Left lung (tissue), 14 donors: ENCODE measurements at places on chromosomes 11 and 22.
A peak's percentile ranks its signal among the peaks of the same experiment; 100 is the strongest.

- H3K36me3 ChIP-seq = peaks cover 97% of the 10 kb centered on the region
- peaks cover 2% of the 10 kb centered on the region for H3K4me1 ChIP-seq
- no peak overlapping the region for H3K27ac ChIP-seq
- H3K27me3 ChIP-seq = no peaks in the 10 kb centered on the region
- H3K4me3 ChIP-seq = no peak overlapping the region
Observed at GRCh38 chr11:72711141-72711540, 36.9 kb upstream of the PDE2A start.

- H3K36me3 ChIP-seq = no peaks in the 10 kb centered on the region
Observed at GRCh38 chr11:112348480-112349029, 87.9 kb upstream of the PLET1 start.

- H3K27ac ChIP-seq = no peak overlapping the region
- H3K36me3 ChIP-seq = peaks cover 9% of the 10 kb centered on the region
- no peak overlapping the region for H3K4me3 ChIP-seq
- no peaks in the 10 kb centered on the region for H3K27me3 ChIP-seq
- H3K4me1 ChIP-seq = no peaks in the 10 kb centered on the region
Observed at GRCh38 chr22:17802411-17802810, 28.1 kb upstream of the BID start.

GRCh38 chr11:15497366-15497765, 382.6 kb downstream of the INSC start:
- no peak overlapping the region for H3K27ac ChIP-seq
- no peaks in the 10 kb centered on the region for H3K27me3 ChIP-seq
- H3K4me1 ChIP-seq = no peaks in the 10 kb centered on the region
- no peak for DNase-seq
- H3K4me3 ChIP-seq = no peak overlapping the region

DNA sequence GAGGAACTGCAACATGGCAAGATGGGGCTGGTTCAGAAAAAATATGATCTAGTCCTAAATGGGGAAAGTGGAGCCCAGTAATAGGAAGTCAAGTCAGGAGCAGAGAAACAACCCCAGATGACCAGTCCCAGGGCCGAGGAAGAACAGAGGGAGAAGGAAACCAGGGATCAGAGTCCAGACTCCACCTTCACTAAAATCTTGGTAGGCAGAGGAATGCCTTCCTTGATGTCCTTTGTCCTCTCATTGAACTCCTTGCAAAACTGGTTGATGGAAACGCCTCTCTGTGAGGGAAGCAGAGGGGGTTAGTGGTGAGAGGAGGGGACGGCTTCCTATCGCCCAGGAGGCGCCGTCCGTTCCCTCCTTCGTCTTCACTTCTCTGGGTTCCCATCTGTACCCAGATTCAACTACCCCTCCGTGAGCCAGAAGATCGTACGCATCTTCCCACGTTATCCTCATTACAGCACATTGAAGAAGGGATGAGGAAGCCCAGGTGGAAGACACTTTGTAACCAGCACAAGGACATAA, 607 bp downstream of the MRPL11 start:
- no peak for DNase-seq
- H3K36me3 ChIP-seq = no peaks in the 10 kb centered on the region
- peaks cover 12% of the 10 kb centered on the region for H3K4me1 ChIP-seq
- H3K27me3 ChIP-seq = no peaks in the 10 kb centered on the region
- H3K4me3 ChIP-seq = peak overlapping the region; percentile 91

GRCh38 chr22:45202333-45203149, 38.2 kb downstream of the KIAA0930 start:
- peaks cover 93% of the 10 kb centered on the region for H3K36me3 ChIP-seq
- H3K27ac ChIP-seq = no peak overlapping the region
- peak; percentile 71 for DNase-seq
- H3K4me3 ChIP-seq = no peak overlapping the region

DNA sequence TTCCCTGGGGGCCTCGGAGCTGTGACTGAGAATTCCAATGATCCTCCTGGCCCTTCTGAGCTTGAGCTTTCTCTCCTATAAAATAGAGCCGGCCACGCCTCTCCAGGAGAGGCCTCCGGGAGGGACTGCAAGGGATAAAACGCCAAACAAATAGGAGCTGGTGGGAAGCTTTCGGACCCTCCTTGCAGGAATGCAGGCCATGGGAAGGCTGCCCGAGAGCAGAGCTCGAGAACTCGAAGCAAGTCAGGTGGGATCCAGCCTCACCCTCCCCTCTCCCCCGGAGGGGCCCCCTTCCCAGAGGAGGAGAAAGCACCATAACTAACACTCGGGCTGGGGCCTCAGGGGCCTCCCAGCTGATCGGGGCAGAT, 34.6 kb downstream of the FLRT1 start:
- no peaks in the 10 kb centered on the region for H3K27me3 ChIP-seq
- H3K4me3 ChIP-seq = no peak overlapping the region
- no peak for DNase-seq
- no peaks in the 10 kb centered on the region for H3K4me1 ChIP-seq
- no peak overlapping the region for H3K27ac ChIP-seq

GRCh38 chr22:26322179-26322905, 106.7 kb upstream of the ASPHD2 start:
- H3K36me3 ChIP-seq = no peaks in the 10 kb centered on the region
- no peak for DNase-seq
- no peak overlapping the region for H3K27ac ChIP-seq
- H3K4me3 ChIP-seq = no peak overlapping the region
- H3K4me1 ChIP-seq = no peaks in the 10 kb centered on the region

DNA sequence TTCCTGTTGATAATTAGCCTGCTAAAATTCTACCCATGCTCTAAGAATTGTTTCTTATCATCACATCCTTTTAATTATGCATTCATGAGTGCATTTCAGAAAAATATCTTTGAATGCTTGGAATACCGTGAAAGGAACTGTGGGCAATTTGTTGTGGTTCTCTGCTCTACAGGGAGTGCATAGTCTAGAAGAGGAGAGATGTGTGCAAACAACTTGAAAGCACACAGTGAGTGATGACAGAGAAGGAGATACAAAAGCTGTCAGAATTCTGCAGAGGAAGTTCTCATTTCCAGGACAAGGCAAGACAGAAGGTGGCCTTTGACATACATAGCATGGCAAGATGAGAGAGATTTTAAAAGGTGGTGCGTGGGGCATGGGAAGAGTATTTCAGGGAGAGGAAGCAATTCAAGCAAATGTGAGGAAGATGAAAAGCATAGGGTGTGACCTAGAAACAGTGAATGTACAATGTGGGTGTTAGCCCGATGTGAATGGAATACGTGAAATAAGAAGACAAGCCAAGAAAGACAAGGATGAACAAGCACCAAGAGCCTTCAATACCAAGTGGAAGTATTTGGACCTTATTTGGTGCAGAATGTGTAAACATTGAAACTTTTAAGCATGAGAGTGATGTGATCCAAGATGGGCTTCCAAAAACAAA, 5.0 kb downstream of the MMP8 start:
- H3K4me3 ChIP-seq = no peak overlapping the region
- no peaks in the 10 kb centered on the region for H3K36me3 ChIP-seq
- DNase-seq = no peak
- peaks cover 25% of the 10 kb centered on the region for H3K4me1 ChIP-seq
- no peak overlapping the region for H3K27ac ChIP-seq

GRCh38 chr22:41047801-41048211, 44.6 kb upstream of the EP300 start:
- no peaks in the 10 kb centered on the region for H3K27me3 ChIP-seq
- DNase-seq = peak; percentile 84
- peak overlapping the region; percentile 20 for H3K27ac ChIP-seq
- no peaks in the 10 kb centered on the region for H3K36me3 ChIP-seq

DNA sequence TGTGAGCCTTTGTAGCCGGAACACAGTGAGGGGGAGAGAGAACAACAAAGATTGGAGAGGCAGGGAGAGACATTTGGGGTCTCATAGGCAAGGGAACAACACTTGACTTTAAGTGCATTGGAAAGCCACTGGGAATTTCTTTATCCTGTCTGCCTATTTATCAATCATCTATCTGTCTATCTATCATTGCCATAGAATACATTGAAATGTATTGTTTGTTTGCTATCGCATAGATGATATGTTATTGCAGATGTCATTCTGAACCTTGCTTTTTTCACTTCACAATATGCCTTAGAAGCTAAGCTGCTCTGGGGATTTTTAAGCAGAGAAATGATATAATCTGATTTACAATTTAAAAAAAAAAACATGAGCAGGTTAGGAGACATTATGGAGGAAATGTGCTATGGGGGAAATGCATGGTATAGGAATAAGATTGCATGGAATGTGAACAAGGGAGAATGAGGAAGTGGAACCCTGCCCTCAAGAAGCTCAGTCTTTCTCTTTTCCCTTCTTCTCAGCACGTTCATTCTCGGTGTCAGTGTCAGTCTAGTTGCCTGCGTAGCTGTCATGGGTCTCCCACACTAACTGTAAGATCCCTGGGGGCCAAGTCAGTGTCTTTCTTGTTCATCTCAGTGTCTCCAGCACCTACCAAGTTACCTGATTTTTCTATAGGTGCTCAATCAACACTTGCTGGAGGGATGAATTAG, 158.7 kb upstream of the ARHGAP20 start:
- no peak for DNase-seq
- no peak overlapping the region for H3K4me3 ChIP-seq
- no peaks in the 10 kb centered on the region for H3K27me3 ChIP-seq
- H3K4me1 ChIP-seq = no peaks in the 10 kb centered on the region
- H3K27ac ChIP-seq = no peak overlapping the region
- no peaks in the 10 kb centered on the region for H3K36me3 ChIP-seq

- peak overlapping the region; percentile 93 for H3K27ac ChIP-seq
- H3K36me3 ChIP-seq = peaks cover 63% of the 10 kb centered on the region
- DNase-seq = peak; percentile 94
- no peaks in the 10 kb centered on the region for H3K27me3 ChIP-seq
- H3K4me3 ChIP-seq = no peak overlapping the region
- peaks cover 65% of the 10 kb centered on the region for H3K4me1 ChIP-seq
Observed at GRCh38 chr22:38751422-38752346, 4.1 kb downstream of the SUN2 start.

DNA sequence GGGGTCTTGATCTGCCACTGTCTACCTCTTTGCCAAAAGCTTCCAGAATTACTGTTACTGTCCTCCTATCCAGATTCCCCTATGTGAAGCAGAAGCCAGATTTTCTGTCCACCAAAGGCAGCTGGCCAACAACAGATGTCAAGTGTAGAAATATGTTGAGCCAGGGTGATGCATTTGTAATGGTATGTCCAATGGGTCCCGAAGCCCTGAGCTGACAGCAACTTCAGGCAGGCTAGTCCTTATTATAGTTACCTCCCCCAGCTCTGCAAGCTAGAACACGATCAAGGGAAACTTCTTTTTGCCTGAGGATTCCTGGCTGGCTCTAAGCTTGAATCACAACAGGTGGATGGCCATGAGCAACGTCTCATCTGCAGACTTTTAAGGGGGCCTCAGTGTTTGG, 10.2 kb downstream of the PAMR1 start:
- no peak overlapping the region for H3K27ac ChIP-seq
- H3K27me3 ChIP-seq = peaks cover 17% of the 10 kb centered on the region
- H3K36me3 ChIP-seq = no peaks in the 10 kb centered on the region
- no peak for DNase-seq

DNA sequence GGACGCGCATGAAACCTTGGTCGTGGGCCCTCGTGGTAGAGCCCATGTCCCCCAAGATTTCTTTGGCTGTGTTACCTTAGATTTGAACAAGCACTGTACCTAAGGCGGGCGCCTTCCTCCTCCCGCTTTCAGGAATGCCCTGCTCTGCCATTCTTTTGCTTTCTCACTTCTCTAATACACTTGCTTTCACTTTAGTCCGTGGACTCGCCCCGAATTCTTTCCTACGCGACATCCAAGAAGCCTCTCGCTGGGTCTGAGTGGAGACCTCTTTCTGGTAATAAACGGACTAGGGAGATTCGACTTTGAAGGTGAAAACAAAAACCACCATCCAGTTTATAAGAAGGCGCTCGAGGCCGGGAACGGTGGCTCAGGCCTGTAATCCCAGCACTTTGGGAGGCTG, 1.2 kb upstream of the NUP50 start:
- peaks cover 20% of the 10 kb centered on the region for H3K4me1 ChIP-seq
- H3K36me3 ChIP-seq = peaks cover 3% of the 10 kb centered on the region
- peak overlapping the region; percentile 95 for H3K27ac ChIP-seq
- no peaks in the 10 kb centered on the region for H3K27me3 ChIP-seq
- no peak for DNase-seq
- H3K4me3 ChIP-seq = no peak overlapping the region

- peak; percentile 46 for DNase-seq
- no peaks in the 10 kb centered on the region for H3K36me3 ChIP-seq
Observed at GRCh38 chr11:130070109-130070845, 583 bp downstream of the APLP2 start.

DNA sequence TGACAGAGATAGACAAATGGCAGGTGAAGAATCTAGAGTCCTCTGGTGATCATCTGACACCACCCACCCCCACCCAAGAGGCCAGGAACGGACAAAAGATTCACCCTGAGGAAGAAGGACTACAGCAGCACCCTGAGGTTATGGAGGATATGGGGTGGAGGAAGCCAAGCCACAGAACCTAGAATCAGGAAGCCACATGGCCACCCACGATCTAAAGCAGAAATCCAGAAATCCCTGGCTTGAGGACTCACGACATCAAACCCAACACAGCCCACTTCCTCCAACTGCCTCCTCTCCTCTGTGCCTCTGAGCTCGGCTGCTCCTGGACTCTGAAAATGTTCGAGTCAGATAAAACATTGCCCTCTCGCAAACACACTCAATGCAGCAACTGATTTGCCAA, 364.3 kb downstream of the SHANK2 start:
- H3K27ac ChIP-seq = no peak overlapping the region
- no peak for DNase-seq
- H3K4me3 ChIP-seq = no peak overlapping the region
- no peaks in the 10 kb centered on the region for H3K36me3 ChIP-seq

- H3K36me3 ChIP-seq = no peaks in the 10 kb centered on the region
- no peak for DNase-seq
- H3K4me3 ChIP-seq = no peak overlapping the region
- no peak overlapping the region for H3K27ac ChIP-seq
Observed at GRCh38 chr11:124233376-124233775, 7.5 kb upstream of the OR8G1 start.

GRCh38 chr11:61728066-61728939, 24.1 kb upstream of the MYRF start:
- no peaks in the 10 kb centered on the region for H3K36me3 ChIP-seq
- DNase-seq = no peak
- no peak overlapping the region for H3K27ac ChIP-seq
- no peak overlapping the region for H3K4me3 ChIP-seq
- H3K4me1 ChIP-seq = peaks cover 4% of the 10 kb centered on the region
- H3K27me3 ChIP-seq = no peaks in the 10 kb centered on the region

GRCh38 chr11:128335729-128336128, 251.6 kb downstream of the ETS1 start:
- H3K27ac ChIP-seq = no peak overlapping the region
- H3K4me3 ChIP-seq = no peak overlapping the region
- no peaks in the 10 kb centered on the region for H3K27me3 ChIP-seq
- H3K4me1 ChIP-seq = no peaks in the 10 kb centered on the region

GRCh38 chr11:46290598-46291309, 13.3 kb downstream of the CREB3L1 start:
- DNase-seq = peak; percentile 84
- peaks cover 10% of the 10 kb centered on the region for H3K27me3 ChIP-seq
- no peak overlapping the region for H3K27ac ChIP-seq
- peaks cover 45% of the 10 kb centered on the region for H3K4me1 ChIP-seq
